DND-41 (cell line): ENCODE measurements at places on chromosomes 1 and 21.

DNA sequence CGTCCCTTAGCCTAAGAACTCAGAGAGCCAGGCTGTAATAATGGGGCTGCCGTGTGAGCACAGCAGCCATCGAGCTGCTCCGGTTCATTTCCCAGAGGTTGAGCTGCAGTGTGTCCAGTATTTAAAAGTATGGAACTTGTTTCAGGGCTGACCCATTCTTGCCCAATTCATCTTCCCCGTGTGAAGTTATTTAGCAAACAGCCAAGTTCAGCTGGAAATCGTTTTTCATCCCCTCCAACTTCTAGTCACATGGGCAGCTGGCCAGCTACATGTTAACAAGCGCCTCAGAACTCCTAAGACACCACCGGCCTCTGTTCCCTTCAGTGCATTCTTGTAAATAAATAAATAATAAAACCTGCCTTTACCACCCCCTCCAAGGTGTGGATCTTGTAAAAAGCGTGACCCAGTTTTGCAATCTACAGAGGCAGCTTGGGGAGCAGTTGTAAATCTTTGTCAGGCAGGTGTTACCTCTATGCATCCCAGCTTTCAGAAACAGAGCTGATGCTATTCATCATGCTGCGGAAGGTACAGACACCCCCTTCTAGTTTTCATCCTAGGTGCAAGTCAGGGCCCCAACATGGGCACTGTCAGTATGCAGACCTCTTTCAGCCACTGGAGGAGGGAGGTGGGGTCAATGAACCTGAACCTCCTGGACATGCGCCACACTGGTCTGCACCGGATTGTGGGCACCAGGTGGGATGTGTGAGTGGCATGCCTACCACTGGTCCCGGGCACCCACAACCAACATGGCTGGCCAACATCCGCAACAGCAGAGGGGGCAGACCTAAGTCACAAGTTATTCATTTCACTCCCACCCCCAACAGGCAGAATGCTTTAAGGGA lies 18.7 kb upstream of the KNCN start:
- peaks cover 3% of the 10 kb centered on the region for H3K36me3 ChIP-seq
- H3K4me3 ChIP-seq, result no peak overlapping the region
- DNase-seq, result no peak

DNA sequence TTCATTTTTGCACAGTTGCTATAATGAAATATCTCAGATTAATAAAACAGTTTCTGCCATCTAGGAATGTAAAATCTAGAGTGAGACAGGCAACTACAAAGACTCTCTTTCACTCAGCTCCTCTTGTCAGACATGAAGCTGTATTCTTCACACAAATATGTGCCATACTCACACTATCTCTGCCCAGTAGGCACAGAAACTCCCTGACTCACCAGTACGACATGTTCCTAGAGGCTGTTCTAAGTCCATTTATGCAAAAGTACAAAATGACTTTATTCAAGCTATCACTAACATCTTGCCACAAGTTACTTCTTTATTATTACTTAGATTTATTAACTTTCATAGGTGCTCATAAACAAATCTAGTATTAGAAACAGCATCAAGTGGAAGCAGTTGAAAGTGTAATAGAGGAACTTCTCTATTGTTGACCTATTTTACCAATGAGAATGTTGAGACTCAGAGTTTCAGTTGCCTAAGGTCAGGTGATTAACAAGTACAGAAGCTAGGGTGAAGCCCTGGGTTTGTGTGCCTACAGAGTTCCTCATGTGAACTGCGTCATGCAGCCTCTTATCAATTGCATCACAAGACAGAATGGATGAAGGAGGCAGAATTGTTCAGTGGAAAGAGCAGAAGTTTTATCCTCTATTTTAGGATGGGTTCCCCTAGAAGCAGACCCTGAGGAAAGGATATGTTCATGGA lies 98.9 kb downstream of the RGS2 start:
- no peak overlapping the region for H3K27ac ChIP-seq
- no peak overlapping the region for H3K4me3 ChIP-seq
- H3K4me1 ChIP-seq, result no peaks in the 10 kb centered on the region
- DNase-seq, result no peak

GRCh38 chr1:164846731-164847691 lies 288.0 kb downstream of the PBX1 start:
- no peak overlapping the region for H3K4me3 ChIP-seq
- DNase-seq, result no peak
- no peaks in the 10 kb centered on the region for H3K27me3 ChIP-seq
- H3K36me3 ChIP-seq, result no peaks in the 10 kb centered on the region

- DNase-seq, result no peak
- H3K27ac ChIP-seq, result no peak overlapping the region
- H3K4me3 ChIP-seq, result no peak overlapping the region
- no peaks in the 10 kb centered on the region for H3K27me3 ChIP-seq
- H3K4me1 ChIP-seq, result no peaks in the 10 kb centered on the region
- H3K36me3 ChIP-seq, result no peaks in the 10 kb centered on the region
Observed at GRCh38 chr1:15320267-15320666, 73.2 kb downstream of the FHAD1 start.

DNA sequence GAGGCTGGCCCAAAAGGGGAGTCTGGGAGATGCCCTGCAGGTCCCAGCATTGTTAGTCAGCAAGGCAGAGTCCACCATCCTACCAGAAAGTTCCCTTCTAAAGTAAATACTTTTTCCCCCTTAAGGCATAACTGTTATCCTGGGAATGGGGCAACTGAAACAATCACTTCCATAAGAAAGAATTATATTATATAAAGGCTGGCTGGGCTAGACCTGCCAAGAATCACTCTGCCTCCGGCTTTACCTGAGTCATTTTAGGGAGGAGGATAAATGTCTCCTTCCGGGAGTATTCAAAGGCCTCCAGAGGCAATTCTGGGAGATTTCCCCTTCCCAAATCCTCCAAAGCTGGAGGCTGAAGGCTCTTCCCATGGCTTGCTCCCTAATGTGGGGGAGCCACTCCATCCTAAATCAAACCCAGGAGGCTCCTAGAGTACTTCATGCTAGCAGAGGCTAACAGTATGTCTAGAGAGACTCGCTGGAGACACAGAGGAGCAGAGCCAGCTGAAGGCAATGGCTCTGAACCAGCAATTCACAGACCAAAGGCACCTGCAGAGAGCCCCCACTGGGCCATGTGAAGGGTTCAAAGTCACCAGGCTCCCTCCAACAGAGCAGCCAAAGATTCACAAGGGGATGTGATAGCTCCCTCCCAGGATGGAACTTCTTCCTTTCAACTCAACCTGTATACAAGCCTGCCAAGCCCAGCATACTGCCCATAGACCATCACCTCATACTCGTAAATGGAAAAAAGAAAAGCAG lies 116.0 kb downstream of the ASTN1 start:
- no peaks in the 10 kb centered on the region for H3K36me3 ChIP-seq
- no peaks in the 10 kb centered on the region for H3K4me1 ChIP-seq
- H3K27me3 ChIP-seq, result no peaks in the 10 kb centered on the region
- no peak for DNase-seq
- H3K4me3 ChIP-seq, result no peak overlapping the region

DNA sequence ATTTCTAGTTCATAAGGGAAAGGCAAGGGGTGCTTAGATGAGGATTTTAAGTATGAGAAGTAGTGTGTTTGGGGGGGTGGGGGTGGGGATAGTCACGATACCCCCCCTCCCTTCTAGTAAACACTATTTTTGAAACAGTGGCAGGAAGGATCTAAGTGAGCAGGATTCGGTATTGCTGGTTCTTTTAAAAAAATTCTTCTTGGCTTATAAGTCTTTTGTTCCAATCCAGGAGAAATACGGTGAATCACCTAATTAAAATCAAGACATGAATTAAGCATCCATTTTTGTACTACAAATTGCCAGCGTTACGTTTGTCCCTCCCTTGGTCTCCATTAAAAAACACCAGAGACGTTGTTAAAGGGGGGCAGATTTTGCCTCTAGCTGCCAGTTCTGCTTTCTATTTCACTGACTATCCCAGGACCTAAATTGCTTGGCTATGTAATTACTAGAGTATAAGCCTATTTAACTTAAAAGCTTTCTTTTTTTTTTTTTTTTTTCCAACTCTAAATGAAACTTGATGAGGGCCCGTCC lies 911 bp downstream of the LMO4 start:
- H3K27me3 ChIP-seq, result peaks cover 20% of the 10 kb centered on the region
- no peak for DNase-seq
- H3K4me3 ChIP-seq, result peak overlapping the region; percentile 76
- peaks cover 40% of the 10 kb centered on the region for H3K4me1 ChIP-seq
- H3K36me3 ChIP-seq, result peaks cover 16% of the 10 kb centered on the region

GRCh38 chr21:34639882-34640788 lies 25.2 kb upstream of the RCAN1 start:
- H3K4me3 ChIP-seq, result no peak overlapping the region
- peaks cover 27% of the 10 kb centered on the region for H3K4me1 ChIP-seq
- H3K27ac ChIP-seq, result peak overlapping the region; percentile 80
- DNase-seq, result peak; percentile 78
- no peaks in the 10 kb centered on the region for H3K36me3 ChIP-seq
- H3K27me3 ChIP-seq, result no peaks in the 10 kb centered on the region

- H3K27me3 ChIP-seq, result no peaks in the 10 kb centered on the region
- no peaks in the 10 kb centered on the region for H3K4me1 ChIP-seq
- no peaks in the 10 kb centered on the region for H3K36me3 ChIP-seq
Observed at GRCh38 chr1:213070406-213070805, 19.4 kb downstream of the RPS6KC1 start.

GRCh38 chr1:32533792-32534327 lies 5.4 kb upstream of the ZBTB8A start:
- peaks cover 38% of the 10 kb centered on the region for H3K27me3 ChIP-seq
- H3K27ac ChIP-seq, result no peak overlapping the region
- no peak overlapping the region for H3K4me3 ChIP-seq
- no peak for DNase-seq
- no peaks in the 10 kb centered on the region for H3K36me3 ChIP-seq

GRCh38 chr1:207745285-207745684 lies 6.6 kb upstream of the CD46 start:
- no peaks in the 10 kb centered on the region for H3K27me3 ChIP-seq
- H3K4me3 ChIP-seq, result no peak overlapping the region
- H3K36me3 ChIP-seq, result no peaks in the 10 kb centered on the region
- peaks cover 24% of the 10 kb centered on the region for H3K4me1 ChIP-seq

GRCh38 chr1:83756984-83757717 lies 241.8 kb downstream of the TTLL7 start:
- H3K27me3 ChIP-seq, result no peaks in the 10 kb centered on the region
- H3K36me3 ChIP-seq, result no peaks in the 10 kb centered on the region
- no peak for DNase-seq
- no peak overlapping the region for H3K27ac ChIP-seq
- no peaks in the 10 kb centered on the region for H3K4me1 ChIP-seq

- no peaks in the 10 kb centered on the region for H3K4me1 ChIP-seq
- H3K27me3 ChIP-seq, result no peaks in the 10 kb centered on the region
- no peak for DNase-seq
Observed at GRCh38 chr1:99645203-99645602, 710 bp upstream of the PALMD start.

- no peak for DNase-seq
- H3K36me3 ChIP-seq, result no peaks in the 10 kb centered on the region
- no peaks in the 10 kb centered on the region for H3K4me1 ChIP-seq
- no peak overlapping the region for H3K27ac ChIP-seq
Observed at GRCh38 chr1:32470431-32470830, 5.6 kb downstream of the ZBTB8B start.

DNA sequence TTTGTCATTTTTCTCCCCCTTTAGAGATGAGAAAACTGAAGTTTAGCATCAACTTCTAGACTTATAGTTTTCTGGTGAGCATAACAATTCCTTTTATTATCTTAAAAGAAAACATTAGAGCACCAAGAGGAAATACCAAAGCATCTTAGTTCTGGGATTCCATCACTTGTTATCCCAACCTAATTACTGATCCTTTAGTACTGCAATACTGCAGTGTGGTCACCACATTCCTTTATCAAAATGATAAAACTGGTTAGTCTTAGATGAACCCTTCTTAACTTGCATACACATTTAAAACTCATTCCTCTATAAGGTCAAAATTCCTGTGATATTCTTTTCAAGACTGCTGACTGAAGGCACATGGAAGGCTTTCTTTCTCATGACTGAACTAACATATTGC lies 23.1 kb downstream of the SOD1 start:
- no peak overlapping the region for H3K4me3 ChIP-seq
- H3K27me3 ChIP-seq, result no peaks in the 10 kb centered on the region
- H3K4me1 ChIP-seq, result no peaks in the 10 kb centered on the region
- DNase-seq, result no peak
- H3K27ac ChIP-seq, result no peak overlapping the region
- peaks cover 80% of the 10 kb centered on the region for H3K36me3 ChIP-seq

DNA sequence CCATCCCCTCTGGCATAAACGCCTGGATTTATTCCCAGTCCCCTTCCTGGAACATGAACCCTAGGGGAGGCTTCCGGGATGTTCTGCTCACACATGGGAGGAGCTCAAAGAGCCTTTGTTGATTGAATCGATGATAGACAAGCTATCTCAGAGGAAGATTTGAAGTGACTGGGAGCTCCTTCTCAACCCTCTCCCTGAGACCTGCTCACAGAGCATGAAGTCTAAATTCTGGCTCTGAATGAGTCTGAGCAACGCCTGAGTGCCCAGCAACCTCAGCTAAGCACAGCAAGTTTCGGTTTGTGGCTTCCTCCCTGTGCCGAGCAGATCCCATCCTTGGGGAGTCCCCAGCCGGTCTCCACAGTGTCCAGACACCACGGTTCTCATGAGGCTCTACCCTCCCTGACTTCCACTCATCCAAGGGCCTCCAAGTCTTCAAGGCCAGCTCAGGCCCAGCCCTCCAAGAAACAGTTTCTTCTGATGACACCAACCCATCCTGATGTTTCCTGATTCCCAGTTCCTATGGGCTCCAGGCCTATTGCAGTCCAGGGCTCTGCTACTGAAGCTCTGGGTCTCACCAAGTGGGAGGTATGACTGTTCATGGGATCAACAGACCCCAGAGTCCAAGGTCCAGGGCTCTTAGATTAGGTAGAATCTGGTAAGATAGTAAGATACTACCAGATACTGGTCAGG lies 190.8 kb downstream of the DYRK1A start:
- no peaks in the 10 kb centered on the region for H3K36me3 ChIP-seq
- peaks cover 5% of the 10 kb centered on the region for H3K27me3 ChIP-seq
- peaks cover 3% of the 10 kb centered on the region; the same call in 1 of the 2 replicates for H3K4me1 ChIP-seq

- H3K36me3 ChIP-seq, result no peaks in the 10 kb centered on the region
- no peak overlapping the region for H3K4me3 ChIP-seq
- no peak for DNase-seq
- H3K4me1 ChIP-seq, result no peaks in the 10 kb centered on the region
Observed at GRCh38 chr1:30645807-30646206, 77.6 kb downstream of the MATN1 start.

GRCh38 chr1:19139711-19140110 lies 70.4 kb downstream of the UBR4 start:
- H3K27ac ChIP-seq, result no peak overlapping the region
- no peaks in the 10 kb centered on the region for H3K4me1 ChIP-seq
- no peaks in the 10 kb centered on the region for H3K27me3 ChIP-seq
- H3K4me3 ChIP-seq, result no peak overlapping the region
- H3K36me3 ChIP-seq, result peaks cover 95% of the 10 kb centered on the region
